CD4-positive, CD25-positive, alpha-beta regulatory T cell (primary cell): ENCODE measurements at places on chromosomes 6 and 20.
A peak's percentile ranks its signal among the peaks of the same experiment; 100 is the strongest.

DNA sequence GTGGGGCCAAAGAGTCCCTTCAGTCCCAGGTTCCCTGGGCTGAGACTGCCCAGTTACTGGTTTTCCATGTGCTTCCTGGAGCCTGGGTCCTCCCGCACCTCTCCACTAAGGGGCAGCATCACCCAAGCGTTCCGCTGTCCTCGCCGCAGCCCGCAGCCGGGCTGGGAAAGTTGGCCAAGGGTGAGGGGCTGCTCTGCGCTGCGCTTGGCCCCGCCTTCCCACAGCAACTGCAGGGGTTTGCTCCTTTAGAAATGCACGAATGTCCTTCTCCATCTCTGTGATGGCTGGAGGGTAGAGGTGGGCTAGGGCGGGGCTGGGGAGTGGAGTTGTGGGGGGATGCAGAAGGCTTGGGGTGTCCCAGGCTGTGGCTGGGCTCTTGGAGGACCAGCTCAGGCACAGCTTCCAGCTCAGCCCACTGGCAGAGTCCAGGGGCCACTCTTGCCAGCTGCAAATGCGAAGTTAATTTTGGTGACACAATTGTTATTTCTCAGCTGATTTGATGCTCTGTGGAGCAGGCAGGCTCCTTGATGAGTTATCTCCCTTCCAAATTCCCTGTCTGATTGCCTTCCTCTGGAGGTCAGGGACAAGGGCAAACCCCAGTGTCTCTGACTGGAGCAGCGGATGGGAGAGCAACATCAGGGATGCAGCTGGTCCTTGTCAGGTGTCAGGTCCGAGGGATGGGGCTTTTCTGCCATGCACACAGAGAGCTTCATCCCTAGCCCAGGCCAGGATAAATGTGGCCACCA, 63.2 kb downstream of the NOL4L start:
- DNase-seq, result peak; percentile 63

DNA sequence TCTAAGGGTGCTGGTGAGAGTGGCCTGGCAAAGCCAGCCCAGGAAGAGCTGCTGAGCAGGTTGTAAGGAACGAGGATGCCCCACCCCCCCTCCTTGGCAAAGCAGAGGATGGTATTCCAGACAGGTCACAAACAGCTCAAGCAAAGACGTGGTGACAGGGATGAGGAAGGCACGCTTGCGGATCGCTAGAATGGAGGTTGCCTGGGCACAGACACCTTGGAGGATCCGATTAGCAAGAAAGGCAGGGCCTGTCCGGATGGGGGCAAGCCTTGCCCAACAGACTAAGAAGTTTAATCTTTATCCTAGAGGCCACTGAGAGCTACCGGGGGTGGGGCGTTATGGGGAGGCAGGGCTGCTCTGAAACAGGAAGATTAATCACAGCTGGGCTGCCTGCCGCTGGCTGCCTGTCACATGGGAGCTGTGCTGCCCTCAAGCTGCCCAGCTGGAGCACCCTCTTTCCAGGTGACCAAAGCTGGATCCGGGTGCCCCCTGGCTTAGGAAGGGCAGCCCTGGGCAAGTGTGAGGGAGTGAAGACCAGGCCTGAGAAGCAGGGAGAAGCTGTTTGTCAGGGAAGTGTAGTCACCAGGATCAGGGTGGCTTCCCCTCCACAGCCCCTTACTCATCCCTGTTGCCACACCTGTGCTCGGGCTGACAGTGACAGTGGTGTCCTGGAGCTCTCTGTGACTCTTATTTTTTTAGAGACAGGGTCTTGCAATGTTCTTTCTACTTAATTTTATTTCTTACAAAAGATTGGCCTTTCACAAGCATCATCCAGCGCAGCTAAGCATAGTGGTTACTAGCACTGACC, 9.1 kb upstream of the MAPK13 start:
- DNase-seq, result peak; percentile 89

DNA sequence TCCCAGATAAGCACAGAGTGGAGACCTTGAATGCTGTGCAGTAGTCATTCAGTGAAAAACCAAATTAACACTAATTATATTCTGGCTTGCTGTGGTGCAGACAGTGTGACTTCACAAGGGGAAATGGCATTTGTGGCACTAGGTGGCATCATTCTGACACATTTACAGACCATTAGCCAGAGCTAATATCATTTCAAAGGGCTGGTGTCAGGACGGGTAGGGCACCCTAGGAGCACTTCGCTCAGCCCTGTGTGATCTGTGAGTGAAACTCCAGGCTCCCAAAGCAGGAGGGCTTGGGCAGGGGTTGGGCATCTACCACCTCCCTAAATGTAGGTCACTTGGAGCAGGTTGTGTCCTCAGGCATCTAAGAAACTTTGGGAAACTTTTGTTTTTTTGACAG, 555.8 kb downstream of the PKHD1 start:
- DNase-seq, result no peak

DNA sequence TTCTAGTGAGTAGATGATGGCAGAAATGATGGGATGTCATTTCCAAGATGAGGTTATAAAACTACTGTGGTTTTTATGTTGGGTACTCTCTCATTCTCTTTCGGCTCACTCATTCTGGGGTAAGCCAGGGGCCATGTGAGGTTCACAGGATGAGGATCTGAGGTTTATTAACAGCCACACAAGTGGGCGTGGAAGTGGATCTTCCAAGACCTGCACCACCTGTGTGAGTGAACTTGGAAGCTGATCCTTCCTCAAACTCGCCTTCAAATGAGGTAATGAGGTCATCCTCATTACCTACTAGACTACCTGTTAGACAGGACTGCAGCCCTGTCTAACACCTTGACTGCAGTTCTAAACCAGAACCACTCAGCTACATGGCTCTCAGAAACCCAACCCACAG, 45.1 kb upstream of the TAGAP start:
- no peak for DNase-seq

DNA sequence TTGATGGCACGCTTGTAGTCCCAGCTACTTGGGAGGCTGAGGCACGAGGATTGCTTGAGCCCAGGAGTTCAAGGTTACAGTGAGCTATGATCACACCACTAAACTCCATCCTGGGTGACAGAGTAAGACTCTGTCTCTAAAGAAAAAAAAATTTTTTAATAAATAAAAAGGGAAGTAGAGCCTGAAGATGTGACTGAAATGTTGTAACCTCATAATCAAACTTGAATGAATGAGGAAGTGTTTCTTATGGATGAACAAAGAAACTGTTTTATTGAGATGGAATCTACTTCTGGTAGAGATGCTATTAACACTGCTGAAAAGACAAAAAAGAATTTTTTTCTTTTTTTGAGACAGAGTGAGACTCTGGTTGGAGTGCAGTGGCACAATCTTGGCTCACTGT, 6.7 kb downstream of the MAK start:
- DNase-seq, result no peak

GRCh38 chr6:113625850-113626249, 231.3 kb upstream of the MARCKS start:
- DNase-seq, result no peak

GRCh38 chr6:125802943-125803377, 12.2 kb downstream of the NCOA7 start:
- no peak for DNase-seq

DNA sequence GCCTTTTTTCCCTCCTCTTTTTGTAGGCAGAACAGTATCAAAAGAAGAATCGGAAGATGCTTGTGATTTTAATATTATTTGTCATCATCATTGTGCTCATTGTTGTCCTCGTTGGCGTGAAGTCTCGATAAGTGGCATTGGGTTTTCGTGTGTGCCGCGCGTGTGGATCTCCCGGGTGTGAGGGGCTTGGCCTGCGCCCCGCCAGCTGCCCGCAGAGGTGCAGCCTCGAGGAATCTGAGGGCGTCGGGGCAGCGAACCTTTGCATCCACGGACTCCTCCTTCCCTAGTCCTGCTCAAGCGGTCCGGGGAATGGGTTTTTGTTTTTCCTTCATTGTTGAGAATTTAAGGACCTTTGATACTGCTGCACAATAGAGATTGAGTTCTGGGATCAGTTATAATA, 16.4 kb upstream of the NPEPL1 start:
- no peak for DNase-seq

DNA sequence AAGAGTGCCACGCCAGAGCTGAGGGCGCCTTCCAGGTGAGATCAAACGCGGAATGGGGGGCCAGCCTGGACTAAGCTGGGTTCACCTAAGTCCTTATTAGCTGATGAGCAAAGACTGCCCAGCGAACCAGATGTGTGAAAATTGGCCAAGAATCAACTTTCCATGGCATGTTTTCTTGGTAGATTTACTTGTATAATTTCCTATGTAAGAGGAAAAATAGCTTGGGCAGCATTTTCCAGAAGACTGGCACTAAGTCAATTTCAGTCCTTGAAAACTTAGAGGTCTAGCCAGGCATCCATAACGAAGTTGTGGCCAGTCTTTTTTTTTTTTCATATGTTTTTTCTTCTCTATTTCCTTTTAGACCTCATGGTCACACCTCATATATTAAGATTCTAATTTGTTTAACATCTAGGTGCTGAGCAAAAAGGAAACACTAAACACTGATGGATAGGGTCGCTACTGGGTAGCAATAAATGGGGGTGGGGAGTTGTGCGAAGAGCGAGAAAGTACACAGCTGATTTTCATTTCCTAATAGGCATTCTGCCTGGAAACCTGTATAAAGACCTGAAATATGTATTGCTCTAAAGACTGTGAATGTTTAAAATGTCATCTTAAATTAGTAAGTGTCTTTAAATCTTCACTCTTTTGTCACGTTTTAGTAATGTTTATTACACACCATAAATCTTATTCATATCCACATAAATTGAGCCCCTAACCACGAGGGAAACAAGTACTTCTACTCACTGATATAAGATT, 188.8 kb downstream of the CD83 start:
- DNase-seq, result no peak

DNA sequence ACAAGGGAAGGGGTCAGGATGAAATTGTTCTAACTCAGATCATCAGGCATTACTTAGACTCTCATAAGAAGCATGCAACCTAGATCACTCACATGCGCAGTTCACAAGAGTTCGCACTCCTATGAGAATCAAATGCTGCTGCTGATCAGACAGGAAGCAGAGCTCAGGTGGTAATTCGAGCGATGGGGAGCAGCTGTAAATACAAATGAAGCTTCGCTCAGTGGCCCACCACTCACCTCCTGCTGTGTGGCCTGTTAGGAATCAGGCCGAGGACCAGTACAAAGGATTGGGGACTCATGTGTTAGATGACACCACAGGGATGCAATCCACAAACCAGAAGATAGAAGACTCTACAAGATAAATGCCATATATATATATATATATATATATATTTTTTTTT, 31.5 kb upstream of the TOP1 start:
- DNase-seq, result no peak

- DNase-seq, result no peak
These were observed 38.9 kb upstream of the FRMD1 start for GRCh38 chr6:168117942-168118341.

- DNase-seq, result no peak
These were observed 134.7 kb upstream of the RSPO3 start for GRCh38 chr6:126983779-126984178.
